HEK293T (cell line): ENCODE measurements at places on chromosomes 5 and 9.

- no peak for DNase-seq
Measured at GRCh38 chr5:79975422-79975821, 15.6 kb downstream of the MTX3 start.

DNA sequence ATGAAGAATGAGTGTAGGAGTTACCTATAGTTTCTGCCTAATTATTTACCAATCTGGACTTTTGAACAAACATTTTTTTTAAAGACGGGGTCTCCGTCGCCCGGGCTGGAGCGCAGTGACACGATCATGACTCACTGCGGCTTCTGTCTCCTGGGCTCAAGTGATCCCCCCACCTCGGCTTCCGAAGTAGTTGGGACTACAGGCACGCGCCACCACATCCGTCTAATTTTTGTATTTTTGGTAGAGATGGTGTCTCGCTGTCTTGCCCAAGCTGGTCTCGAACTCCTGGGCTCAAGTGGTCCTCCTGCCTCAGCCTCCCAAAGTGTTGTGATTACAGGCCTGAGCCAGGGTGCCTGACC, 1.5 kb downstream of the CTNNA1 start:
- DNase-seq = no peak

GRCh38 chr9:114676901-114677300, 5.1 kb downstream of the TEX48 start:
- no peak for DNase-seq

GRCh38 chr9:123111427-123112014, 78.1 kb downstream of the GPR21 start:
- no peak for DNase-seq

DNA sequence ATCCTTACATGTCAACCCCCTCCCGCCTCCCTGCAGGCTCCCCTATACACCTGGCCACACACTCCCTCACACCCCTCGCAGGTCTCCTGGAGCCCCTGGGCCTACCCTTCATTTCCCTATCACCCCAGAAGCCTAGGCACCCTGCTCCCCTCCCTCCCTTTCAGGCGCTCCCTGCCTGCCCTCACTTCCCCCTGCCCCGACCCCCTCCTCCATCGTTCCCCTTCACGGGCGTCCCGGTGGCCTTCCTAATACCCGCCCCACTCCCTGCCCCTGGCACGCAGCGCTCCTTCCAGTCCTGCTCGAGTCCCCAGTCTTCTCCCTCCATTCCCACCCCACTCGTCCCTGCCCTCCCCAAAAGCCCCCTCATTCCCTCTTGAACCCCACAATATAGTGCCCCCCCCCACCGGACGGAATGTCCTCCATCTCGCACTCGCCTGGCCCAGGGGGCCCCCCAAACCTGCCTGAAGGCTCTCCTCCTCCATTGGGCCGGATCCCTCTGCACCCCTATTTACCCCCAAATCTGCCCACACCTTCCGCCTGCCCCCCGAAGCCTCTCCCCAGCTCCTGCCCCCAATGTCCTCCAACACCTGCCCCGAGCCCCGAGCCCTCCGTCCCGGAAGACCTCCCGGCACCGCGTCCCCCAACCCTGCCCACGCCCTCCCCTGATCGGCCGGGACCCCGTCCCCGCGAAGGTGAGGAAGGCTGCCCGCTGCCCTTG, 746 bp downstream of the STRBP start:
- DNase-seq = no peak

DNA sequence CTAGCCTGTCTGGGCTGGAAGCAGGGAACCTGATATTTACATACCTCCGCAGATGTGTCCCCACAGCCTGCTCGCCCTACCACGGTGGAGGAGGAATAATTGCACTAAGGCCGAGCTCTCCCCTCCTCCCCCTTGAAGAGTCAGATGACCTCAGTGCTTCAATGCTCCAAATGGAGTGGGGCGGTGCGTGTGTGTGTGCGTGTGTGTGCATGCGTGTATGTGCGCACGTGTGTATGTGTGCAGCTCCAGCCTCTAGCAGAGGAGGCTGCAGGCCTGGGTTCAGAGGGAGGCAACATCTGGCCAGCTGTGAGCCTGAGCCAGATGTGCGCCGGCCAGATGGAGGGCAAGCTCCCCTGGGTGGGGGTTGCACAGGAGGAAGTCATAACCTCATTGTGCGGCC, 90.5 kb downstream of the NRG2 start:
- no peak for DNase-seq

- DNase-seq = no peak
Measured at GRCh38 chr5:106269252-106269843, 1401.4 kb downstream of the EFNA5 start.

- no peak for DNase-seq
Measured at GRCh38 chr5:145739843-145740242, 95.3 kb downstream of the PRELID2 start.

GRCh38 chr5:147479444-147479843, 30.4 kb downstream of the DPYSL3 start:
- DNase-seq = no peak

GRCh38 chr5:95445995-95446394, 54.8 kb downstream of the FAM81B start:
- no peak for DNase-seq

- no peak for DNase-seq
Measured at GRCh38 chr9:115442054-115442453, 324.1 kb upstream of the TNC start.

DNA sequence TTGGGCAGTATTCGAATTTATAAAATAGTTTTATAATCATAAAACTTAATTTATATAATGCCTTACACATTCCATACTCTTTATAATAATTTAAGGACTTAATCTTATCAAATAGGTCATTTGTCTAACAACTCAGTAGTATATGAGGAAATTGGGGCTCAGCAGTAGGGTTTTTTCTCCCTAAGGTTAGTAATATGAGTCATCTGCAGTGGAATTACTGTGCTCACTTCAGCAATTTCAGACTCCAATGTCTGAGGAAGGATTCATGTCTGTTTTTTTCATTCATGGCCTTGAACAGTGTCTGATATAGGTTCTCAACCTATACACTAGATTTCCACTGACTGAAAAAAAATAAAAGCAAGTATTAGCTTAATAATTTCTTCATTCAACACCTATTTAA, 7.4 kb downstream of the DMRTA1 start:
- no peak for DNase-seq

DNA sequence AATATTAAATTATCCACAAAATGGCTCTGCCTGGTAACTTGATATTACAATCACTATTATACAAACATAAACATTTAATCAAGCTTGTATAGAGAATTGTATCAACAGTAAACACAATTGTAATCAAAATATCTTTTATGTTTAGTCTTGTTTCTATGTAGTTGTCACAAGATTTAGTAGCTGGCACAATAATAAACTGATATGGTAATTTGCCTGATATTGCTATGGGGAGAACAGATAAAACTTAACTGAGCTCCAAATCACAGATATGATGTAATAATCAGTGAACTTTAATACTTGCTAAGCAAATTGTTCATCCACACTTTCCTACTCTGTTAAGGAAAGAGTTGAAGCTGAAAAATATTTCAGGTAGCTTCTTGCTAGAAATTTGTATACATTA, 189.8 kb downstream of the MPDZ start:
- no peak for DNase-seq

DNA sequence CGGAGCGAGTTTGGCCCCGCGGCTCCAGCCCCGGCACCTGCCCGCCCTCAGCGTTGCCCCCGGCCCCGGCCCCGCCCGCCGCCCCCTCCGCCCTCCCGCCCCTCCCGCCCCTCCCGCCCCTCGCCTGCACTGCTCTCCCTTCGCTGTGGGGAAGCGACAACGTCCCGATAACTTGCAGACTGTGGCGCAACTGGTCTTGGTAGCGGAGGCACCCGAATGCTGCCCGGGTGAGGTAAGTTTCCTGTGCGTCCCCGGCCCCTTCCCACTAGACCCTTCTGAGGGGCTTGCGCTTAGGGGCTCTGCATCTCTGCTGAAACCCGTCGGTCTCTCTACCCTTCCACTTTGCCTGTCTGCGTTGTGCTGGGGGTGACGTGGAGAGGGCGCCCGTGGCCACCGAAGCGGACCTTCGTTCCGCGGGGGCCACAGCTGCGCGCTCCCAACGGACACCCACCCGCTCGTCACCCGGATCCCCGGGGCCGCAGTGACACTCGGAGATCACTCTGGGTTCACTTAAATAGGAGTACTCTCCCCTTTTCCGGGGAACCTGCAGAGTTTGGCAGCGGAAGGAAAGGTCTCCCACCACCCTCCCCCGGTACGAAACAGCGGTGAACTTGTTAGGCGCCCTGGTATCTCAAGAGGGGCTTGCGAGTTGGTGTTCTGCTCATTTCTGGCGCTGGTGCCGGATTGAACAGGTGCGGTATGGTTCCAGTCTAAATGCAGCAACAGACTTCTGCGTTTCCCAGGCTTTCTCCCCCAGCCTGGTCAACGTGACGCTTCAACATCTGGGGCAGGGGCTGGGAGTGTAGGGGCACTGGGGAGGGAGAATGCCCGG, 707 bp downstream of the PIP5K1B start:
- DNase-seq = peak; percentile 60

DNA sequence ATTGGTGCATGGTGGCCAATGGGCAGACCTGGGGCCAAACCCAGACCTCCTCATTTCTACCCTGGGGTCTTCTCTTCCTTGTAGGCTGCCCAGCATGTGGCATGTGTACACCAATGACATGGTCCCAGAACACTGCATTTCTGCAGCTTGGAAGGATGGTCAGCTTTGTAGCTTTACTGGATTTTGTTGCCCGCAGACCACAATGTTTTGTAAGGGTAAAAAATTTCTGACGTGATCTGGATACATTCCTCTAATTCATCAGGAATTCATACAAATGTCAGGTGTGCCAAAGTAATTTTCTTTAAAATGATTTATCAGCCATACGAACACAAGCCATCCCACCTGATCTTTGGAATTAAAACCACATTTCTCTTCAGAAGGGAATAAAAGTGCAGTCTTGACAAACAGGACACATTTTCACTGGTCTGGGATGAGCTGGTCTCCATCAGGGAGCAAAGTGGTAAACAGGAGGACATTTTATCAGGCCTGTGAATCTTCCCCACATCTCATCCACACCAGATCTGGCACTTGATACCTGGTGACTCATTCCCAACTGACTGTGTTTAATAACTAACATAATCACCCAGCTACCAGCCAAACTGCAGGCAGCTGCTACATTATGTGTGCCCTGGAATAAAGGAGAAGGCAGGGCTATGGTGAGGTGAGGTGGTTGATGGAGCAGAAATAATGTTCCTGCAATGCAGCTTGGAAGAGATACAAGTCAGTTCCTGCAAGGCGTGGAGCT, 103.9 kb downstream of the SPOCK1 start:
- no peak for DNase-seq

DNA sequence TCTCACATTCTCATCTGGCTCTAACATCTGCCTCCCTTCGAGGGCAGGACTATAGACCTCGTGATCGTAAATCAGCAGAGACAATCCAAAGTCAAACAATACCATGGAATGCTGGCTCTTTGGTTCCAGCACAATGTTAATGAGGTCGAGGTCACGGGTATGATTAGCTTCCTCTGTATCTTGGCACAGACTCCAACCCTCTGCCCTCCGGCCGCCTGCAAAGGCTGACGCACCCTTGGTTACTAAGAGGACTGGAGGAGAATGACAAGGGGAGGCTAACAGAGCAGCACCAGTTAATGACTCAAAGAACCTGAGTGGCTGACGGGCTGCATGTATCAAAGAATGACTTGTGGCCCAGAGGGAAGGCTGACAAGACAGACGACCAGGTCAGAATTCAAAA, 10.1 kb downstream of the LHFPL2 start:
- DNase-seq = no peak

- DNase-seq = no peak
Measured at GRCh38 chr5:79263-79662, 12.7 kb upstream of the PLEKHG4B start.

GRCh38 chr9:1952001-1952400, 63.1 kb upstream of the SMARCA2 start:
- DNase-seq = no peak

GRCh38 chr5:95005811-95006210, 279.1 kb downstream of the MCTP1 start:
- DNase-seq = no peak

DNA sequence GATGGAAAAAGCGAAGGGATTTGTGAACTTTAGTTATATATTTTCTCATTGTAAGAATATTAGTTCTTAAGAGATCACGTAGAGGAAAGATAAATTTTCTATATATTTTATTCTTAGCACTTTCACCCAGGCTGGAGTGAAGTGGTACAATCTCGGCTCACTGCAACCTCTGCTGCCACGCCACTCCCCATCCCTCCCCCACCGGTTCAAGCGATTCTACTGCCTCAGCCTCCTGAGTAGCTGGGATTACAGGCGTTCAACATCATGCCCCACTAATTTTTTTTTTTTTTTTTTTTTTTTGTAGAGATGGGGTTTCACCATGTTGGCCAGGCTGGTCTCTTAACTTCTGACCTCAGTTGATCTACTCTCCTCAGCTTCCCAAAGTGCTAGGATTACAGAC, 42.6 kb downstream of the RAB24 start:
- DNase-seq = no peak

DNA sequence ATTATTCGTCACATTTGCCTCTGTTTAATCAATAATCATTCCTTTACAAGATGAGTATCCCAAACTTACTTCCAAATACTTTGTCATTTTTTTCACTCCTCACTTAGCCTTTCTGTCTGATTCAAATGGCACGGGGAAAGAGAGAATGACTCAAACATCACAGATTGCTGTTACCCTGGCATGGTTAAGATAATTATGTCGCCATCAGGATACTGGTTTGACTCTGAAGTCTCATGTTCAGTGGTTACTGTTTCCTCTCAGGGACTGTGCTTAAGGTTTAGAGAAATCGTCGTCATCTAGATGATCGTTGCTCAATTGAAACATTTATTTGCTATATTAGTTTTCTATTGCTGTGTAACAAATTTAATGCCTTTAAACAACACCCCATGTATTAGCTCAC, 45.2 kb upstream of the RAD23B start:
- no peak for DNase-seq

DNA sequence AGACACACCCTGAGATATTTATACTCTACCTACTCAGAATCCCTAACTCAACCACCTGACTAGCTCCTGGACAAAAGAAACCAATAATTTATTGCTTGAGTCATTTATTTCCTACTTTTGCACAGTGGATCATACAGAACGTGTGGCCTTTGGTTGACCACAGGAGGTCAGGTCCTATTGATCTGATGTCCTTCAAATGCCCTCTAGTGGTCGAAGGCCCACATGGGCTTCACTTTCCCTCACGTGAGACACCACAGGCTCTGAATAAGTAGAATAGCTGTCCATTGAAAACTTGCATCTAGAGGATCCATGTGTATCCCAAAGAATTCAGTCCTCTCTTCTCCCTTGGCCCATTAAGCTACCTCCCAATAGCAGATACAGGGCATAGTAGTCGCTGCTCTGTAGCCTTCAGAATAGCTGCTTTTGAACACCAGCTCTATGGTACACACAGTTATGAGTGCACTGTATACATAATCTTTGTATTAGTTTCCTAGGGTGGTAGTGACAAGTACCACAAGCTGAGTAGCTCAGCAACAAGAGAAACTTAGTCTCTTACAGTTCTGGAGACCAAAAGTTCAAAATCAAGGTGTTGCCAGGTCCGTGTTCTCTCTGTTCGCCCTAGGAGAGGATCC, 177.6 kb upstream of the SMARCA2 start:
- DNase-seq = peak; percentile 41

- no peak for DNase-seq
Measured at GRCh38 chr9:91220021-91220420, 141.7 kb downstream of the AUH start.

- DNase-seq = no peak
Measured at GRCh38 chr5:108858959-108859358, 111.3 kb downstream of the FER start.
